ENCODE measurements at places on chromosomes 16 and 17.
A peak's percentile ranks its signal among the peaks of the same experiment; 100 is the strongest.

DNA sequence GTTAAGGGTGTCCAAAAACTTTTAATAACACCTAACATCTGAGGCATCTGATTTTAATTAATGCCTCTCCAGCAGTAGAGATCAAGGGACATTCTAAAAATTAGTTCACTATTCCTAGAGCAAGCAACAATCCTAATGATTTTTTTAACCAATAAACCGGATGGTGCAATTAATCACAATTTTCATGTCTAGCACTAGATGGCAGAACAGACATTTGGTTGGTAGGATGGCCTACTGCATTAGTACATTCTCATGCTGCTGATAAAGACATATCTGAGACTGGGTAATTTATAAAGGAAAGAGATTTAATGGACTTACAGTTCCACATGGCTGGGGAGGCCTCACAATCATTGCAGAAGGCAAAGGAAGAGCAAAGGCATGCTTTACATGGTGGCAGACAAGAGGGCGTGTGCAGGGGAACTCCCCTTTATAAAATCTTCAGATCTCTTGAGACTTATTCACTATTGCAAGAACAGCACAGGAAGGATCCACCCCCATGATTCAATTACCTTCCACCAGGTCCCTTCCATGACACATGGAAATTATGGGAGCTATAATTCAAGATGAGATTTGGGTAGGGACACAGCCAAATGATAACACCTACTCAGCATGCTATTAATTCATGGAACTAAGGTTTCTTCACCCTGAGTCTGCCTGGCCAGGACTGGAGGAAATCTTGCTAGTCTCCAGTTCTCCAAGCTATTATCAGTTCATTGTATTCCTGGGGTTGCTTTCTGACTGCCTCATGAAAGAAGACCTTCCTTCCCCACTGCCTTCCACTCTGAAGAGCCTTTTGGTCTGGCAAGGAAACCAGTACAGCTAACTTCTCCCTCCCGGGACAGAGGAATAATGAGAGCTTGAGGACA is 24.8 kb downstream of the HS3ST3A1 start:
- DNase-seq: no peak

DNA sequence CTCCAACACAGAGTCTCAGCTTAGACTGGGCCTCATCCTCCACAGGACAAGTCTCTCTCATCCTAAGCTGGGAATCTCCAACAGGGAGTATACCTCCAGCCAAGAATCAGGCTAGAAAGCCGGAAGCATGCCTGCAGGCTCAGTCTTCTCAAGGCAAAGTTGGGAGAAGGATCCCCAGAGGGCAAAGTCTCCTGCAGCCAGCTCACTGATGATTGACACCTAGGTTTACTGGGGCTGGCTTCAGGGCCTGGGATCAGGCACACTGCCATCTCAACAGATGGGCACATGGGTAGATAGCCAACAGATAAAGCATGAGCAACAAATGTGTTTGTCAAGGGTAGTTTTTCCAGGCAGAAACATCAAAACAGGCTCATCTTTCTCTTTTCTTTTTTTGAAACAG is 56.1 kb upstream of the TOX3 start:
- no peak for DNase-seq

DNA sequence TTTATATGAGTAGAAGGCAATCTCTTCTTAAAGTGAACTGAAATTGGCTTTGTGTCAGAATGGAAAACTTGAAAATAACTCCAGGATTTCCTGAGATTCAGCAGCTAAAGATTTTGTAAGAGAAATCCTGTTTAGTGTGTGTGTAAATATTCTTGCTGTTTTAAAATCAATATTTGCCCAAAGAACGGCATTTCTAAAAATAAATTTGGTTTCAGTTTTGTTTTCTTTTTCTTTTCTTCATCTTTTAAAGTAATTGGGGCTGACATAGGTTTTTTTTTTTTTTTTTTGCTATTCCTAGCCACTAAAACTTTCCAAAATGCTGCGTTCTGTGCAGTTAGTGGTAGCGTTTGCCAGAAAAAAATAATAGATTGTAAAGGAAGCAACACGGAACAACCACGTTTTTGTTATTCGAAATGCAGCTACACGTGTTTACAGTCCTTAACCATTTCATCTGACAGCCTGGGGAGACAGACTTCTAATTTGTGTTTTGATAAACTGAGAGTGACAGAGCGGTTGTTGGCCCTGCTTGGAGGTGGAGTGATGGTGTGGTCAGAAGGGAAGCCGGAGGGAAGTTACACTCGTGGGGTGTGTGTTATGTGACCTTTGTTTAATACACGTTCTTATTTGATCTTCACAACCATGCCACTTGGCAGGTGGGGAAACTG is 21.6 kb upstream of the SMPD3 start:
- DNase-seq: no peak

- no peak for DNase-seq
Observed at GRCh38 chr16:2767140-2767731, 9.8 kb downstream of the ELOB start.

DNA sequence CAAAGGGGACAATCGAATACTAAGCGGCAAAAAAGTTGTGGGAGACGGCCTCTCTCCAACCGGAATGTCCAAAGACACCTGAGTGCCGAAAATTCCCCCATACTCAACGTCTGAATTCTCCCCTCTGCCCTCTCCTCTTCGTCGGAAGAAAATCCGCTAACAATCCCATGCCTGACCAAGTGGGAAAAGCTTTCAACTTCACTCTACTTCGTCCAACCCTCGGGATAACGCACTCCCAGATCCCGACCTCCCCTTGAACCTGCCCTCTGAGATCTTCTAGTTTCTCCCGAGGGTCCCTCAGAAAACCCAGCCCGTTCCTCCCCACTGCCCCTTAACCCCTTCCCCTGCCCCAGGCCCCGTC is 961 bp downstream of the AMFR start:
- DNase-seq: no peak

DNA sequence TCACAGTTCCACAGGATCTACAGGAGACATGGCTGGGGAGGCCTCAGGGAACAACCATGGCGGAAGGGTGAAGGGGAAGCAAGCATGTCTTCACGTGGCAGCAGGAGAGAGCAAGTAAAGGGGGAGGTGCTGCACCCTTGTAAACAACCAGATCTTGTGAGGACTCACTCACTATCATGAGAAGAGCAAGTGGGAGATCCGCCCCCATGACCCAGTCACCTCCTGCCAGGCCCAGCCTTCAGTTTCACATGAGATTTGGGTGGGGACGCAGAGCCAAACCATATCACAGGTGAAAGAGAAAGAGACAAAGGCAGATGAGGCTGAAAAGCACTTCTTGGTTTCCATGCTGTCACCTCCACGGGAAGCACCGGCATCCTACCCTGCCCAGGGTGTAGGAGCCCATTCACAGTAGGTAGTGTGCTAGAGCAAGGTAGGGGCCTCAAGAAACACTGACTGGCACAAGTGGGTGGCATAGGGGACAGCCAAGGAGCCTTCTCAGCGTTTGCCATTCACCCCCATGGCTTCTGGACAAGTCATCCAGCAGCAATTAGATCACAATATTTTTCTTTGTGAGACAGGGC is 6.6 kb downstream of the NARF start:
- DNase-seq: no peak

GRCh38 chr17:77019893-77020379 is 120.8 kb upstream of the SEC14L1 start:
- no peak for DNase-seq

DNA sequence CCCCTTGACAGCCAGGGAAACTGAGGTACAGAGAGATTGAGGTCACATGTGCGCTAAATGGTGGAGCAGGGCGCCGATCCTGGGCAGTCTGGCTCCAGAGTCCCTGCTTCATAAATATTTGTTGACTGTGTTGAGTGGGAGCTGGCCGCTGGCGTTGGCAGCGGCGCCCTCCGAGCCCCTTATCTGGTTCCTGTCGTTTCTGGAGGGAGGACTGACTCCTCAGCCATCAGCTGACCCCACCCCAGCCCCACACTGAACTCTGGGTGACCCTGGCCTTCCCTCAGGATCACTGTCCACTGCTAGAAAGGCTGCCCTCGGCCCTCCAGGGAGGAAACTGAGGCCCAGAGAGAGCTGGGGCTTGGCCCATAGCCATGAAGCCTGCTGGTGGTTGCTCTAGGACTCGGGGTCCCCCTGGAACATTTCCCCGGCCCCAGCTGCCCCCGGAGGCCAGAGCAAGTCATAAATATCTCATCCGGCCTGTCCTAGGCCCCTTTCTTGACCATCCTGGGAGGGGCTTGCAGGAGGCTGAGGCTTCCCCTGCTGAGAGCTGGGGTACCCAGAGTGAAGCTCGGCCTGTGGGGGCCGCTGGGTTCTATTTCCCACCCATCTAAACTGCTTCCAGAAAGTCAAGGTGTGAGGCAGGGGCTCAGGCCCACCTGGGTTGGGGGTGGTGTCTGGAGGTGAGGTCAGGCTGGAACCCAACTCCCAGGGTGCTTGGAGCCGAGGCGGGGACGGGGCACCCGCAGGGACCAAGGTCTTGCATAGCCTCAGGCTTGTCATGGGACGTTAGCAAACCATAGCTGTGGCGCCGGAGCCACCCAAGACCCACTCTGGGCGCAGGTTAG is 51.7 kb upstream of the GSE1 start:
- no peak for DNase-seq

DNA sequence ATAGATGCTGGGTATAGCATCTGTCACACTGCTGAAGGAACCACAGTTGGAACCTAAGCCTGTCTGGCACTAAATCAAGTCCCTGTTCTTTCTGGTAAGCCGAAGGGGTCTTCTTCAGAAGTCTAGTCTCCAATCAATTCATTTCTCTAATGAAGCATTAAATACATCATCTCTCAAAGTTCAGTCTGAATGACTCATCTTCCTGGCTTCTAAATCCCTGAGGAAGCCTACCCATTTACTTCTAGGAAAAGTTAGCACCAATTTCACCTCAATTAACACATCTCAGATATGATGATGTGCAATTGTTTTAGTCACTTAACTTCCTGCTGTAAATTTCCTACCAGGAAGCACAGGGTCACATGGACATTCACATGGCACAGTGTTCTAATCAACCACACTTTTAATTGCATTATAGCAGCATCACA is 49.9 kb downstream of the TEX14 start:
- no peak for DNase-seq

- peak; percentile 98 for DNase-seq
Observed at GRCh38 chr17:28812091-28812747, 30.4 kb downstream of the FAM222B start.

GRCh38 chr16:60166-60565 is 6.5 kb downstream of the SNRNP25 start:
- DNase-seq: no peak

DNA sequence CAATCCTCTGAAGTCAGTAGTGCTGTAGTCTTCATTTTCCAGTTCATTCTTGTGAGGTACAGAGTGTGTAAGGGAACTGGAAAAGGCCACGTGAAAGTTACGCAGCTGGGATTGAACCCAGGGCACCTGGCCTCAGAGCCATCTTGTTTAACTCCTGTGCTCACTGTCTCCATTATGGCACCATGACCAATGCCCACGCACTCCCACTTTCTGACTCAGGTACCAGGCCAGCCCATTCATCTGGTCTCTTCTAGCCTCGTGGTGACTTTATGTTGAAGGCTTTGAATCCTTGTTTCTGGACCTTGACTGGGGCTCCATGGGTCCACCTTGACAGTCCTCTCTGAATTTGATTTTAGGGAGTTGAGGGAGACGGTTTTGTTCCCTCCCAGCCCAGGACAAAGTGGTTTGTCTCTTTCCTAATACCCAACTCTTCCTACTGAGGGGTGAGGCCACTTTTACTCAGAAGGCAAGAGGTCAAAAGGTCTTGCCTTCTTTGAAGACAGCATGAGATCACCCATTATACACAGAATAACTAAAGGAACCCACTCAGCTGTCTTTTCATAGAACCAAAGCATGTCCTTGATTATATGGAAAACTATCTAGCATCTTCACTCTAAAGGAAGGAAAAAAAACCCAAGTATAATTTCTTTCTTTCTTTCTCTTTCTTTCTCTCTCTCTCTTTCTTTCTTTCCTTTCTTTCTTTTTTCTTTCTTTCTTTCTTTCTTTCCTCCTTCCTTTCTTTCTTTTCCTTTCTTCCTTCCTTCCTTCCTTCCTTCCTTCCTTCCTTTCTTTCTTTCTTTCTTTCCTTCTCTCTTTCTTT is 50.0 kb downstream of the OTOA start:
- DNase-seq: no peak

GRCh38 chr16:89936981-89937380 is 11.6 kb upstream of the DEF8 start:
- DNase-seq: no peak

- DNase-seq: no peak
Observed at GRCh38 chr17:67110619-67111018, 66.3 kb downstream of the CACNG1 start.

DNA sequence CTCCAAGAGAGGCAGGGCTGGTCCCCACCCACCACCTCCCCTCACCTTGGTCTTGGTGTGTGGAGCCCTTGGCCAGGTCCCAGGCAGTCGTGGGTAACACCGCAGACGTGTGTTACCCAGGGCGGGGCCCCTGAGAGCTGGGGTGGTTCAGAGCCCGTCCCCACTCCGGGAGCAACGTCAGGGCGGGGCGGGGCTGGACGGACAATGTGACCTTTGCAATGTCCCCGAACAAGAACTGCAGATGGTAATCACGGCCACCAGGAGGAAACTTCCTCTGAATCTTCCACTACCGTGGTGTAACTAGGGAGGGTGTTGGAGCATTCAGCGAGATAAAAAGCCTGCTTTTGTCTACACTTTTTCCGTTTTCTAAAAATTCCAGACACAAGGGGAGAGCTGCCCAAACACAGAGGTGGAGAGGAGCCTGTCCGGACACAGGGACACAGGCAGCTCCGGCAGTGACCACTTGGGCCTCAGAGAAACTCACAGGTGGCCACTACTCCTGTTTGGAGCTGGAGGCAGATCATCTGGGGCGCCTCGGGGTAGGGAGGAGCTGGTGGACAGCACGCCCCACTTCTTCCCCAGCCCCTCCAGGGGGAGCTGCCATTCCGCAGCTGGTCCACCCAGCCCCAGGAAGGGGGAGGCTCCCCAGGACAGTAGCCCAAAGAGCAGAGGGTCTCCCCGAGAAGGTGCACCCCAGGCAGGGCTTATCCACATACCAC is 14.2 kb upstream of the SLC38A10 start:
- peak; percentile 66 for DNase-seq

DNA sequence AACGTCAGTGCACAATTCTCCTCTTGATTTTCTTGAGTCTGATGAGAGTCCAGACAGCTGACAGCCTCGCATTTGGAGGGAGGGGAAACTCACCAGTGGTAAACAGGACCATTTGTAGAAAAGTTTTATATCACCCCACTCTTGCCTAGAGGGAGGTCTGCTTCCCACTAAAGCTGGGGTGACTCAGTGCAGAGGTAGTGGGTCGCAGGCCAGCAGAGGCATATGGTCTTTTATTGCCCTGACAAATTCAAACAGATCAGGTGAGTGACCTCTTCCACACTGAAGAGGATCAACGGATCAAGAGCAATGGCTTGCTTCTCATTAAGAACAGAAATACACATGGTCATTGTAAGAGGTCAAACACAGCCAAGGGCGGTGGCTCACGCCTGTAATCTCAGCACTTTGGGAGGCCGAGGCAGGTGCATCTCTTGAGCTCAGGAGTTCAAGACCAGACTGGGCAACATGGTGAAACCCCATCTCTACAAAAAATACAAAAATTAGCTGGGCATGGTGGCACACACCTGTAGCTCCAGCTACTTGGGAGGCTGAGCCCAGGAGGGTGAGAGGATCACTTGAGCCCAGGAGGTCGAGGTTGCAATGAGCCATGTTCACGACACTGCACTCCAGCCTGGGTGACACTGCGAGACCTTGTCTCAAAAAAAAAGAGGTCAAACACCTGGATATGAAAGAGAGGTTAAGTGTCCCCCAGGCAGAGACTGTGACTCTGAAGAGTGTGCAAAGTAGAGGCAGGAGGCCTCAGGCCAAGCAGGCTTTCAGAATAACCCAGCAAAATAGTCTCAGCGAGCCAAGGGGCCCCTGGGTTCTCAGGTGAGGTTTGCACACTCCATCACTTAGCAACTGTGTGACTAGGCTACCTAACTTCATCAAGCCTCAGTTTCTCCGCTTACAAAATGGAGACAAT is 56.5 kb upstream of the ERN1 start:
- no peak for DNase-seq

- DNase-seq: no peak
Observed at GRCh38 chr17:10745231-10745630, 15.4 kb upstream of the TMEM220 start.

Data from GM20000 (cell line).